Right atrium auricular region (tissue), 2 donors: ENCODE measurements at places on chromosomes 7 and 10.

DNA sequence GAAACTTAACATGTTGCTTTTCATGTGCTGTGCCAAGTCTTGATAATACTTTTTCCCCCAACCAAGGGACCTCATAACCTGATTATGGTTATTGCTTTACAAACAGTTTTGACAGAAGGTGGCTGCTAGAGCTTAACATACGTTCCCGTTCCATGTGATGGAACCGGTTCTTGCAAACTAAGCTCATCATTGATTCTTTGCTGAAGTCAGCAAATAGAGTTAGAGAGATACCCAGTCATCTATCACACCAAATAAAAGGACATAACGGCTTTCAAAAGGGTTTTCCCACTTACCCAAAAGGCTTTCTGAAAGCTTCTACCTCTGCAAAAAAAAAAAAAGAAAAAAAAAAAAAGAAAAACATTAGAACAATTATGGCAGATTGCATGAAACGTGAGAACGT is 230.3 kb upstream of the MDFIC start:
- H3K27ac ChIP-seq = no peak overlapping the region
- no peaks in the 10 kb centered on the region for H3K27me3 ChIP-seq
- H3K36me3 ChIP-seq = no peaks in the 10 kb centered on the region
- no peak for DNase-seq
- H3K4me1 ChIP-seq = no peaks in the 10 kb centered on the region

DNA sequence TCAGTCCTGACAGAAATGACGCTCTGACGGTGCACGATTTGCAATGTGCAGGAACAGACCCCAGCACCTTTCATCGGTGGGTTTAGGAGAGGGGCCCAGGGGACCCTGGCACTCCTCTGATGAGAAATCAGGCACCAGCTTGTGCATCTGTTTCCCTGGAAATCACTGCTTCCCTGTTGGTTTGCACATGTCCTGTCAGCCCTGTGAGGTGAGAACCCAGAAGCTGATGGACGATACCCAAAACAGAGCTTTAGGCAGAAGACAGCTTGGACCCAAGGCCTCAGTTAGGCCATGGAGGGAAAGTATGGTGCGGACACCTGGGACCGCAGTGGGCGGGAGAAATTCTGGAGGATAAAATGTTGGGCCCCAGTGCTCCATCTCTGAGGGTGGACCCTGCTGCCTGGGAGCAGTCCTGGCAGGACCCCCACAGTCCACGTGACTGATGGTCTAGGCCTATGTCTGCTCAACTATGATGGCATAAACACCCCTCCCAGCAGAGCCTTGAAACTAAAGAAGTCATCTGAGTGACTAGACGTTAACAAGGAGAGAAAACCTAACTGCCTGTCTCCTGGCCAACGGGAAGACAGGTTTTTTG is 242.8 kb downstream of the PTPRN2 start:
- H3K4me1 ChIP-seq = no peaks in the 10 kb centered on the region
- no peak for DNase-seq
- H3K4me3 ChIP-seq = no peak overlapping the region
- H3K36me3 ChIP-seq = no peaks in the 10 kb centered on the region

- no peak for DNase-seq
- H3K27ac ChIP-seq = no peak overlapping the region
- H3K36me3 ChIP-seq = no peaks in the 10 kb centered on the region
- no peaks in the 10 kb centered on the region for H3K27me3 ChIP-seq
Observed at GRCh38 chr7:24917510-24918239, 62.3 kb downstream of the OSBPL3 start.

GRCh38 chr7:4699841-4700240 is 17.7 kb downstream of the FOXK1 start:
- no peaks in the 10 kb centered on the region for H3K36me3 ChIP-seq
- H3K4me1 ChIP-seq = no peaks in the 10 kb centered on the region
- H3K27me3 ChIP-seq = no peaks in the 10 kb centered on the region
- DNase-seq = no peak

GRCh38 chr10:30827531-30828120 is 198.1 kb upstream of the LYZL2 start:
- no peaks in the 10 kb centered on the region for H3K27me3 ChIP-seq
- H3K27ac ChIP-seq = no peak overlapping the region
- H3K36me3 ChIP-seq = no peaks in the 10 kb centered on the region
- no peaks in the 10 kb centered on the region for H3K4me1 ChIP-seq
- DNase-seq = no peak
- peak overlapping the region; percentile 8 for H3K4me3 ChIP-seq

- H3K27ac ChIP-seq = no peak overlapping the region
- H3K4me3 ChIP-seq = no peak overlapping the region
- DNase-seq = no peak
Observed at GRCh38 chr10:15852111-15852557, 8.2 kb downstream of the MINDY3 start.

GRCh38 chr7:36811807-36812206 is 87.5 kb upstream of the AOAH start:
- no peaks in the 10 kb centered on the region for H3K4me1 ChIP-seq
- H3K36me3 ChIP-seq = no peaks in the 10 kb centered on the region
- H3K4me3 ChIP-seq = no peak overlapping the region

DNA sequence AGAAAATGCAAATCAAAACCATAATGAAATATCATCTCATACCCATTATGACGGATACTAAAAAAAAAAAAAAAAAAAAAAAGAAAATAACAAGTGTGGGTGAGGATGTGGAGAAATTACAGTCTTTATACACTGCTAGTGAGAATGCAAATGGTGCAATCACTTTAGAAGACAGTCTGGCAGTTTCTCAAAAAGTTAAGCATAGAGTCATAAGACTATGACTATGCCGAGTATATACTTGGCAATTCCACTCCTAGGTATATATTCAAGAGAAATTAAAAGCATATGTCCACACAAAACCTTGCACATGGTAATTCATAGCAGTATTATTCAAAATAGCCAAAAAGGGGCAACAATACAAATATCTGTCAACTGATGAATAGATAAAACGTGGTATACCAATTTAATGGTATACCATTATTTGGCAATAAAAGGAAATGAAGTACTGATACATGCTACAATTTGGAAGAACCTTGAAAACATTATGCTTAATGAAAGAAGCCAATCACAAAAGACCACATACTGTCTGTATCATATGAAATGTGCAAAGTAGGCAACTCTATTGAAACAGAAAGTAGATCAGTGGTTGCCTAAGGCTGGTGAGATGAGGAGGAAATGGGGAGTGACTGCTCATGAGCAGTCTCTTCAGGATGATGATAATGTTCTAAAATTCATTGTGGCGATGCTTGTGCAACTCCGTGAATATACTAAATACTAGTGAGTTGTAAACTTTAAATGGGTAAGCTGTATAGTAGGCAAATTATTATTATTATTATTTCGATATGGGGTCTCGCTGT is 90.1 kb upstream of the NANOS1 start:
- H3K36me3 ChIP-seq = no peaks in the 10 kb centered on the region
- H3K4me1 ChIP-seq = no peaks in the 10 kb centered on the region
- H3K4me3 ChIP-seq = no peak overlapping the region

- H3K36me3 ChIP-seq = no peaks in the 10 kb centered on the region
- DNase-seq = no peak
- H3K4me3 ChIP-seq = no peak overlapping the region
- H3K4me1 ChIP-seq = no peaks in the 10 kb centered on the region
Observed at GRCh38 chr7:3914051-3914775, 613.2 kb downstream of the SDK1 start.

DNA sequence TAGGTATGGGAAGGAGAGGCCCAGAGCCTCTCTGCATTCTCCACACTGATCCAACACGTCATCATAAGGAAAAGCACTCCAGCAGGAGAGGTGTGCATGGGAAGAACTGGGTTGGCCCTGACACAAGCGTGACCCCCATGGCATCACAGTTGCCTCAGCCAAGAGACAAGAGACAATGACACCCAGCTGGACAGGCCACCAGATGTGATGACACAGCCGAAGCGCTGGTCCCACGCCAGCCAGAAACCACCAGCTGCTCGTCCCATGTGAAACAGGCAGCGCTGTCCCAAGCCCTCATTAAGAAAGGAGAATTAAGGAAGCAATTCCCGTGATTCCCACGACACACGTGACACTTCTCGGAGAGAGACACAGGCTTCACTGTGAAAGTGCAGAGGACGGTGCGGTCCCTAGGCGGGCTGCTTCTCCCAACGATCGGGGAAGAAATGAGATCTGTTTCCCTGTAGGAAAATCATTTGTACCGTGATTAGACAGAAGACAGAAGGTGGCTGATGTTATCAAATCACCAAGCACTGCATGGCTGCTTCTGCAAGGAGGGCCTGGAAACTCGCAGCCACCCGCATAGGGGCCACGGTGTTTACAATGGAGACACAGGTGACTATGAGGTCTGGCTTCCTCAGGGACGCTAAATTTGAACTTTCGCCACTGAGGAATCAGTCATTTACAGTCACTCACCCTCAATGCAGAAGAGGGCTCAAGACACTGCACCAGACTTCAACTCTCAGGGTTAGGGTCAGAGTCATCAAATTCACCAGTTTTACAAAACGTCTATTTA is 74.5 kb downstream of the DIP2C start:
- no peak for DNase-seq
- H3K4me1 ChIP-seq = peaks cover 65% of the 10 kb centered on the region
- H3K27me3 ChIP-seq = no peaks in the 10 kb centered on the region
- H3K4me3 ChIP-seq = no peak overlapping the region
- no peaks in the 10 kb centered on the region for H3K36me3 ChIP-seq
- H3K27ac ChIP-seq = peak overlapping the region; percentile 64

- H3K36me3 ChIP-seq = no peaks in the 10 kb centered on the region
- H3K4me1 ChIP-seq = no peaks in the 10 kb centered on the region
- no peak overlapping the region for H3K27ac ChIP-seq
- H3K4me3 ChIP-seq = no peak overlapping the region
- no peak for DNase-seq
- no peaks in the 10 kb centered on the region for H3K27me3 ChIP-seq
Observed at GRCh38 chr10:26939290-26939961, 78.7 kb upstream of the ABI1 start.

- peak within 1 kb of the TSS; percentile 85 for H3K27ac ChIP-seq
- peaks cover 44% of the 10 kb centered on the region for H3K27me3 ChIP-seq
- peak; percentile 87 for DNase-seq
- peak within 1 kb of the TSS; percentile 68 for H3K4me3 ChIP-seq
Observed at GRCh38 chr10:129963641-129964501, at the start of gene EBF3. Gene EBF3 (minus strand): TSS chr10:129964274. CDS start chr10:129963768, 506 bp downstream.

DNA sequence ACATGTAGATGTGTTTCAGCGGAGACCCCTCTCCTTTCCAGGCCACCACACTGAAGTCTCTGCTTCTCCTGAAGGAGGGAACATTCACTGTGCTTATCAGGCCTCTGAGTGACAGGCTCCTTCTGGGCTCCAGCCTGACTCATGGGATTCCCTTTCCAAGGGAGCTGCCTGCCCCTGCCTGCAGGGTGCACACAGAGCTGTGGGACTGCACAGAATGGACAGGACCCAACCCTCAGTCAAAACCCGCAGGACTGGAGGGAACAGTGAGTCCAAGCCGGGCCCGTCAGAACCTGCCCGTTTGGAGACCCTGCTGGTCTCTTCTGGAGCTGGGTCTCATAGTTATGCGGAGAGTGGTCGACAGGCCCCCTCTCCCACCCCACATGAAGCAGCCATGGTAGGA is 32.6 kb downstream of the PLAC9 start:
- H3K27me3 ChIP-seq = no peaks in the 10 kb centered on the region
- peaks cover 76% of the 10 kb centered on the region for H3K36me3 ChIP-seq
- no peak for DNase-seq
- peak overlapping the region; percentile 54 for H3K27ac ChIP-seq

- no peak overlapping the region for H3K27ac ChIP-seq
- H3K27me3 ChIP-seq = no peaks in the 10 kb centered on the region
- no peaks in the 10 kb centered on the region for H3K4me1 ChIP-seq
- no peak overlapping the region for H3K4me3 ChIP-seq
- DNase-seq = peak; percentile 13
Observed at GRCh38 chr7:71775648-71776047, 636.5 kb downstream of the CALN1 start.

DNA sequence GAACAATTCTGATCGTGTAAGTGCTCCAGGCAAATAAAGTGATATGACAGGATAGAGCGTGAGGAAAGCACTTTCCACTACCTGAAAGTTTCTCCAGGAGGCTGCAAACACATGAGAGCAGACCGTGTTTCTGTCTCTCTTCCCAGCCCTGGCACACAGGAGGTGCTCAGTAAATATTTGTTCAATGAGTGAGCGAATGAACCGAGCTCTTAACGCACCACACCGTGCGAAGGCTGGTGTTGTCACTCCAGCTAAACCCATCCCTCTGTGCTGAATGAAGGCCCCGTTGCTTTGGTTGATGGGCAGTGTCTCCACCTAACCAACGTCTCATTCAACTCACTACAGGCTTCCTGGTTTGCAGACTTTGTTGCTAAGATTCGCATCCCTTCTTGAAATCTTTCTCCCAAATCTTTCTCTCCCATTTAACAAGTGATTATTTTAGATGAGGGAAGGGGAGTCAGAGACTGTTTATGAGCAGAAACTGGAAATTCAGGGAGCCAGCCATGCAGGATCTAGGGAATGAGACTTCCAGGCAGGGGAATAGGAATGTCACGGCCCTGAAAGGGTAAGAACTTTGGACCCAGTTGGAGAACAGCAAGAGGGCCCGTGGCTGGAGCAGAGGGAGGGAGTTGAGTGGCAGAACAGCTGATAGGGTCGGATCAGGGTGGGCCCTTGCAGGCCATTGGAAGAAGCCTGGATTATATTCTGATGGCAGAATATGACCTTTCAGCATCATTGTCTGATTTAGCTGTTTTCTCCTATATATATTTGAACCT is 282.6 kb downstream of the CAMK1D start:
- no peak overlapping the region for H3K27ac ChIP-seq
- peak; percentile 34 for DNase-seq
- H3K4me3 ChIP-seq = no peak overlapping the region

DNA sequence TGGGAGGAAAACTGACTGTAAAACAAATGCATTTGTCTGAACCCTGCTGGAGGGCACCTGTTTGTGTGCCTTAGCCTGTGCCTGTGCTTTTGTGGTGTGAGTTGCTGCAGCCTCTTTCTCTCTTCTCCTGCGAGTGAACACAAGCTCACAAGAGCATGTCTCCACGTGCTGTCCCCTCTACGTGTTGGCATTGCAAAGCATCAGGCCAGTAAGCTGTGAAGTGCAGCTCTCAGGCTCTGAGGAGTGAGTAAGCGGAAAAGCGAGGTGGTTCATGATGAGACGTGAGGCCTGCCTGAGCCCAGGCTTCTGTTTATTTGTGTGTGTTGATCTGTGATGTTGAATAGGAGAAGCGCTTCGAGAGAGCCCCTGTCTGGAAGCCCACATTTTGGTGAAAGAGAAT is 85.6 kb upstream of the PDCD4 start:
- no peak overlapping the region for H3K4me3 ChIP-seq
- peak overlapping the region; percentile 77 for H3K27ac ChIP-seq
- no peaks in the 10 kb centered on the region for H3K4me1 ChIP-seq
- no peaks in the 10 kb centered on the region for H3K27me3 ChIP-seq
- H3K36me3 ChIP-seq = peaks cover 19% of the 10 kb centered on the region
- no peak for DNase-seq
